Activated naive CD8-positive, alpha-beta T cell treated with anti-CD3 and anti-CD28 coated beads, Interleukin-2, amount 50 U/mL, for 24 hours (primary cell): ENCODE measurements at places on chromosomes 16 and 17.

DNA sequence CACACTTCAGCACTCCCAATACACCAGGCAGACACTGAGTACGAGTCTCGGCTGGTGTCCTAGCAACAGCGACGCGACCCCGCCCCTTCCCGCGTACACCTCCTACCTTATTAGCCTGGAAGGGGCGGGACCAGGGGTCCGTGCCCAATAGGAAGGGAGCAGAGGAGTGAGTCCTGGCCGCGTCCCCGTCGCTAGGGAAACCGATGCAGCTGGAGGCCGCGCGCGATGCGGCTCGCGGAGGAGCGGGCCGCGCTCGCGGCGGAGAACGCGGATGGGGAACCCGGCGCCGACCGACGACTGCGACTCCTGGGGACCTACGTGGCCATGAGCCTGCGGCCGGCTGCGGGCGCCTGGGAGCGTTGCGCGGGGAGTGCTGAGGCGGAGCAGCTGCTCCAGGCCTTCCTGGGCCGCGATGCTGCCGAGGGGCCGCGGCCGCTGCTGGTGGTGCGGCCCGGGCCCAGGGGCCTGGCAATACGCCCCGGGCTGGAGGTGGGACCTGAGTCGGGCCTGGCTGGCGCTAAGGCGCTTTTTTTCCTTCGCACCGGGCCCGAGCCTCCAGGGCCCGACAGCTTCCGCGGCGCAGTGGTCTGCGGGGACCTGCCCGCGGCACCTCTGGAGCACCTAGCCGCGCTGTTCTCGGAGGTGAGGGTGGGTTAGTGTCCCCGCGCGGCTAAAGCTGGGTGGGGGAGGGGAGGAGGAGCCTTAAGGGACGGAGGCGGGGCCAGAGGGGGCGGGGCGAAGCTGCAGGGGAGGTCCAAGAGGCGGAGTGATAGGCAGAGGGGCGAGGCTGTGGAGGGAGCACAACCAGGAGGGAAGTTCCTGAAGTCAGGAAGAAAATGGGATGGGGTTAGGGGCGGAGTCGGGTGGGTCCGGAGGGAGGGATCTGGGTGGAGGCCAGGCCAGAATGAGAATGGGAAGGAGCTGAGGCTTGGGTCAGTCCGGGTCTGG is at the start of gene DNAH9:
TSS of gene DNAH9 (plus strand) at position 197 of the 948 bp plus-strand sequence. CDS start at position 226, 29 bp downstream.
- H3K36me3 ChIP-seq, result no peaks in the 10 kb centered on the region
- no peak within 1 kb of the TSS for H3K4me3 ChIP-seq
- H3K4me1 ChIP-seq, result no peaks in the 10 kb centered on the region
- H3K27me3 ChIP-seq, result peaks cover 15% of the 10 kb centered on the region
- no peak within 1 kb of the TSS for H3K27ac ChIP-seq

DNA sequence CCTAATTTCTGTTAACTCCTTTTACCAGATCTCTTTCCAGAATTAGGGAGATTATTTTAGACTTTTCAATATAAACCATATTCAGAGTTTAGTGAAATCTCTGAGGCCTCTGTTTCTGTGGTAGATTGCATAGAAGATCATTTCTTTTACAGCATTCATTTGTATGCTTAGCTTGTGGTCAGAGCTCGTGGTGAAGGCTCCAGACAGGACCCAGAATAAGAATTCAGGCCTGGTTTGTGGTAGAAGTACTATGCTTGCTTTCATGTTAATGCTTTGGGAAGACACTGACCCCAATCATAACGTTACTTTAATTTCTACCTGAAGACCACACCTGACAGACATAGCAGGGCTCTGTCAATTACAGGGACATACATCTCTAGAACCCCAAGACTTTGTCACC is 258.1 kb downstream of the FTO start:
- no peak overlapping the region for H3K4me3 ChIP-seq
- H3K27me3 ChIP-seq, result no peaks in the 10 kb centered on the region
- H3K4me1 ChIP-seq, result no peaks in the 10 kb centered on the region
- no peak for DNase-seq
- peaks cover 3% of the 10 kb centered on the region for H3K36me3 ChIP-seq
- no peak overlapping the region for H3K27ac ChIP-seq

GRCh38 chr16:68563631-68564381 is 24.7 kb downstream of the ZFP90 start:
- no peak overlapping the region for H3K27ac ChIP-seq
- H3K36me3 ChIP-seq, result peaks cover 87% of the 10 kb centered on the region
- no peak for DNase-seq
- H3K27me3 ChIP-seq, result no peaks in the 10 kb centered on the region
- no peak overlapping the region for H3K4me3 ChIP-seq

DNA sequence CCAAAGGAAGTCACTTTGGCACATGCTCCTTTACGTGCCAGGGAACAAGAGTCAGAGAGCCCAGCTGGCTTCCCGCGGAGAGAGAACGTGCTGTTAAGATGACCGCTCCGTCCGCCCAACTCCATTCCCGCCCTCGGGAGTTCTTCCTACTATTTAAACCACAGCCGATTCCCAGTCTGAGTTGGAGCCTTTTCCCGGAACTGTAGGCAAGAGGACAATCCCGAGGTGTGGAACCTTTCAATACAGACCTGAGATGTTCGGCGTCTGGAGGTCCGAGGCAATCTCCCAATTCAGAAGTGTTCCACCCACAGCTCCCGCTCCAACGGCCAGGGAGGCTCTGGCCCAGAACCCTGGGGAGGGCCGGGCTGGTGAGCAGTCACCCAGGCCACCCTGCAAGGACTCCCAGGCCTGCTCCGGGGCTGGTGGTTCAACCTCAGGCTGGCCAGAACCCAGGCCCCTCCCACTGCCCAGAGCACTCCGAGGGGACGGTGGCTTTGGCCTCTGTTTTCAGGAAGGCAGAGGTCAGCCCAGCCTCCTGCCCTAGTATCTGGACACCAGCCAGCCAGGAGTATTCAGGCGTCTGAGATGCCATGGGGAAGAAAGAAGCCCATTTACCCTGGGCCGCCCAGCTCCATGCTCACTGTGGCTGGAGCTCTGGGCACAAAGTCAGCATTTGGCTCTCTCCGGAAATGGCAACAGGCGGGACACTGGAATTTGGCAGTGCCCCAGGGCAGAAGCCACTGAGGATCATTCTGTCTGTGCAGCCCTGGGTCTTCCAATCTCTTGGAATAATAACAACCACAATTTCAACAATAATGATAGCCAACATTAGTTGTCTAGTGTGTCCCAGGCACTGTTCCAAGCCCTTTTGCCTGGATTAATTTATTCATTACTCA is 21.4 kb downstream of the EMP2 start:
- peaks cover 3% of the 10 kb centered on the region for H3K36me3 ChIP-seq
- no peak for DNase-seq
- H3K27me3 ChIP-seq, result peaks cover 32% of the 10 kb centered on the region
- H3K4me1 ChIP-seq, result peaks cover 12% of the 10 kb centered on the region

- peaks cover 4% of the 10 kb centered on the region for H3K27me3 ChIP-seq
- H3K4me3 ChIP-seq, result no peak overlapping the region
- H3K36me3 ChIP-seq, result no peaks in the 10 kb centered on the region
- no peak for DNase-seq
These were observed 12.4 kb downstream of the UBALD1 start for GRCh38 chr16:4602331-4602730.

- H3K27ac ChIP-seq, result no peak overlapping the region
- peak; percentile 69 for DNase-seq
- no peaks in the 10 kb centered on the region for H3K36me3 ChIP-seq
- H3K4me1 ChIP-seq, result peaks cover 21% of the 10 kb centered on the region
- no peak overlapping the region for H3K4me3 ChIP-seq
These were observed 3.3 kb downstream of the COL1A1 start for GRCh38 chr17:50198026-50198669.

- no peaks in the 10 kb centered on the region for H3K27me3 ChIP-seq
- no peak overlapping the region for H3K27ac ChIP-seq
- no peak for DNase-seq
- H3K4me3 ChIP-seq, result no peak overlapping the region
These were observed 14.4 kb upstream of the DOK4 start for GRCh38 chr16:57500578-57501111.

- H3K4me1 ChIP-seq, result peaks cover 13% of the 10 kb centered on the region
- H3K4me3 ChIP-seq, result no peak overlapping the region
- no peaks in the 10 kb centered on the region for H3K36me3 ChIP-seq
- peak; percentile 86 for DNase-seq
- H3K27me3 ChIP-seq, result no peaks in the 10 kb centered on the region
- H3K27ac ChIP-seq, result no peak overlapping the region
These were observed 11.5 kb upstream of the PITPNA start for GRCh38 chr17:1573932-1574696.

DNA sequence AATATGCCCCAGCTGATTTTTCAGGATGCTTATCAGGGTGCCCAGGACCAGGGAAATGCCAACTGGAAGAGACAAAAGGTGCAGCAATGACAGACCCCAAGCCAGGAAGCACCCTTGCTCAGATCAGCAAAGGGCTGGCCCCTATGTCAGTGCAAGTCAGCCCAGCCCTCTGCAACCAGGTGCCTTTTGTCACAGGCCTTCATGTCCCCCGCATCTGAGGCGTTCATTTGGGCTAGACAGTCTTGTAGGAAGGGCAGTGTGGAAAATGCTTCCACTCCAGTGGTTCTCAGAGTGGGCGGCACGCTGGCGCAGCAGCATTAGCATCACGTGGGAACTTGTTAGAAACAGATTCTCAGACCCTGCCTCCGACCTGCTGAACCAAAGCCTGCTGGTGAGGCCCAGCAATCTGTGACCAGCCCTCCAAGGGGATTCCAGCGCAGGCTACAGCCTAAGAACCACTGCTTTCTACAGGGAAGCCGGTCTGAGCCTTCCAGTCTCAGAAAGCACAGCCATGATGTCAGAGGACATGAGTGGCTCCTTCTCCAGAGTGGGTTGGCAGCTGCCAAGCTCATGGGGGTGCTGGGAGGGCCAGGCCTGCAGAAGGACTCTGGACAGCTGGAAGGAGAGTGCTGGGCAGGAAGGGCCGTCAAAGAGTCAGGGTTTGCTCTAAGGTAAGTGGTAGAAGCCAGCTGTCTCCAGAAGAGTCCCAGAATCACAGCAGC is 13.1 kb downstream of the SLC47A2 start:
- H3K36me3 ChIP-seq, result no peaks in the 10 kb centered on the region
- H3K27ac ChIP-seq, result no peak overlapping the region
- H3K4me1 ChIP-seq, result no peaks in the 10 kb centered on the region
- no peak overlapping the region for H3K4me3 ChIP-seq
- H3K27me3 ChIP-seq, result no peaks in the 10 kb centered on the region

DNA sequence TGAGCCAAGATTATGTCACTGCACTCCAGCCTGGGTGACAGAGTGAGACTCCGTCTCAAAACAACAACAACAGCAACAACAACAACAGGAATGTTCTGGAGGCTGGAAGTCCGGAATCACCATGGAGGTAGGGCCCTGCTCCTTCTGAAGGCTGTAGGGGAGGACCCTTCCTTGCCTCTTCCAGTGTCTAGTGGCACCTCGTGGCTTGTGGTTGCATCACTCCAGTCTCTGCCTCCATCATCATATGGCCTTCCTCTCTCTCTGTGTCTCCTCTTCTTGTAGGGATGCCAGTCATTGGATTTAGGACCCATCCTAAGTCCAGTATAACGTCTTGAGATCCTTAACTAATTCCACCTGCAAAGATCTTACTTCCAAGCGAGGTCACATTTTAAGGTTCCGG is 14.0 kb downstream of the NAGPA start:
- H3K27me3 ChIP-seq, result no peaks in the 10 kb centered on the region
- no peaks in the 10 kb centered on the region for H3K4me1 ChIP-seq
- no peak overlapping the region for H3K27ac ChIP-seq
- no peaks in the 10 kb centered on the region for H3K36me3 ChIP-seq

DNA sequence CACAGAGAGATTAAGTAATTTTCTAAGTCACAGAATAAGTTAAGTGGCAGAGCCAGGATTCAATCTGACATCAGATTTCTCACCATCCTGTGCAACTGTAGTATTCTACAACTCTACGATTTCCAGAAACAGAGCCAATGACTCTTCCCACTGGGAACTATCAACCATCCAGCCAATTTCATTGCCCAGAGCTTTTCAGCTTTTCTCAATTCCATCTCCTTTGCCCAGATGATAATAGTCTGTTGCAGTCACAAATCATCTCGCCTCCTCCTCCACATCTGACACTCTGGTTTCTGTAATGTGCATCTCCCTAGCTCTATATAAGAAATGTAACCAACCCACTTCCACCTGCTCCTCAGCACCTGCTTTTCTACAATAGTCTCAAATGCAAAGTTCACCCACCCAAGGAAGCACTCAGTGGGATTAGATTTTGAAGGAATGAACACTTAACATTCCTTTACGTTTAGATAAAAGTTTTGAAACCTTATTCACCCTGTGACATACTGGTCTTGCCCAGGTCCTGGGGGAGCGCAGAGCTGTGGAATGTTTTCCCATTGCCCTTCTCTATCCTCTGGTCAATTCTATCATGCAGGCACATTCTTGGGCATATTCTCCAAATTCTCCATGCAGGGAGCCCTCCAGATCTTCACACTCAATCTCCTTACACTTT is 167.8 kb upstream of the ASIC2 start:
- H3K27me3 ChIP-seq, result peaks cover 11% of the 10 kb centered on the region
- H3K36me3 ChIP-seq, result no peaks in the 10 kb centered on the region
- no peak for DNase-seq
- no peak overlapping the region for H3K4me3 ChIP-seq

GRCh38 chr16:80377096-80377956 is 163.5 kb upstream of the DYNLRB2 start:
- peaks cover 3% of the 10 kb centered on the region for H3K27me3 ChIP-seq
- no peaks in the 10 kb centered on the region for H3K36me3 ChIP-seq
- H3K4me1 ChIP-seq, result no peaks in the 10 kb centered on the region
- no peak overlapping the region for H3K4me3 ChIP-seq
- H3K27ac ChIP-seq, result no peak overlapping the region

DNA sequence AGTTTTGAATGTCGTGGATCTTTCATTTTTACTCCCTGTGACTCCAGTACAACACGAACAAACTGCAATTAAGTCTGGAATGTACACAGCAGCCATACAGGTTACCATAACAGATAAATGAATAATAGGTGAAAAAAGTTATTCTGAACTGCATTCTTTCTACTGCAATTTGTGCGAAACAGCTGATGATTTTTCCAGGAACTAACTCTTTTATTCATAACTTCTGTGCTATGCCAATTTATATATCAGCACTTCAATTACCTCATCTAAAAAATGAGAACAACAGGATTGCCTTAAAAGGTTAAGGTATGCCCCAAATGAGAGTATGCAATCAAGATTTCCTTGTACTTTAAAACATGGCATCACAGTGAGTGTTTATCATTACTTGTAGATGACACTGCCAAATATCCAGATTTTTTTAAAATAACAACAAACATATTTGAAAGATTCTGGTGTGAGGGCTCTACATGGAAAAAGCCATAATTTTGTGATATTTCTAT is 238.9 kb downstream of the CDH8 start:
- H3K27ac ChIP-seq, result no peak overlapping the region
- H3K36me3 ChIP-seq, result no peaks in the 10 kb centered on the region
- H3K4me1 ChIP-seq, result no peaks in the 10 kb centered on the region
- H3K27me3 ChIP-seq, result no peaks in the 10 kb centered on the region
- no peak overlapping the region for H3K4me3 ChIP-seq
